ENCODE measurements at places on chromosomes 1 and 21. TPM values are rescaled to one million over a fixed set of nuclear protein-coding genes. Genes with fewer than 3 reads are reported as not detected.
A peak's percentile ranks its signal among the peaks of the same experiment; 100 is the strongest.

The PCP4L1 gene
- not detected for total RNA-seq

The PDXK gene
- 330 TPM for total RNA-seq

The OR14I1 gene
- total RNA-seq: not detected

The IFI6 gene
- 32.0 TPM for total RNA-seq

GRCh38 chr21:34889676-34890469 lies 159.2 kb downstream of the RUNX1 start:
- peak; percentile 60 for DNase-seq

DNA sequence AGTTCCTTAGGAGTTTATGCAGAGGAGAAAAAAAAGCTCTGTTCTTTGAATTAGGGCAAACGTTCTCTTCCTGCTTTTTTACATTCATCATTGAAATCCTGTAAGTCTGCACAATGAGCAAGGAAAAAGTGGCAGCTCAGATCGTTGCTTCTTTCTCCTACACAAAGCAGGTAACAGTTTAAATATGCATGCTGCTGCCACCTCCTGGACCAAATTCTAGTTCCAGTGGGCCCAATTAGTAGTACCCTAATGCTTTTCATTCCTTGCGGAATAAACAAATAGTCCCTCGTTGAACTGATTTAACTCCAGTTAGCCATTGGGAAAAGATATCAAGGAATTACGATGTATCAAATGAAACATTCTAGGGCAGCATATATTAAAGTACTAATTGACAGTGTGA lies 20.1 kb downstream of the YTHDF2 start:
- no peak for DNase-seq

DNA sequence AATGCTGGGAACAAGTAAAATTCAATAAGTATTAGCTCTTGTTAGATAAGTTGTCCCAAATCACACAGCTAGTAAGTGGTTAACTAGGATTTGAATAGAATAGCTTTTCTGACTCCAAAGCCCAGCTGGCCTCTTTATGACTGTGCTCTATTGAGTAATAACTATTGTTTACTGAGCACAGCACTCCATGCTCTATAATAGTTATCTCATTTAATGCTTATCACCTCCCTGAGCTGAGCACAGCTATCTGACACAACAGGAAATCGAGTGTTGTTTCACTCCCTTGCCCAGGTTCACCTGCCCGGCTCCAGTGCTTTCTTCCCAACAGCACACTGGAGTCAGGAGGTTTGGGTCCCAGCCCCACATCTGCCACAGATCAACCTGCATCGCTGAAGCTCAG lies 38.8 kb upstream of the STMN1 start:
- DNase-seq: no peak

DNA sequence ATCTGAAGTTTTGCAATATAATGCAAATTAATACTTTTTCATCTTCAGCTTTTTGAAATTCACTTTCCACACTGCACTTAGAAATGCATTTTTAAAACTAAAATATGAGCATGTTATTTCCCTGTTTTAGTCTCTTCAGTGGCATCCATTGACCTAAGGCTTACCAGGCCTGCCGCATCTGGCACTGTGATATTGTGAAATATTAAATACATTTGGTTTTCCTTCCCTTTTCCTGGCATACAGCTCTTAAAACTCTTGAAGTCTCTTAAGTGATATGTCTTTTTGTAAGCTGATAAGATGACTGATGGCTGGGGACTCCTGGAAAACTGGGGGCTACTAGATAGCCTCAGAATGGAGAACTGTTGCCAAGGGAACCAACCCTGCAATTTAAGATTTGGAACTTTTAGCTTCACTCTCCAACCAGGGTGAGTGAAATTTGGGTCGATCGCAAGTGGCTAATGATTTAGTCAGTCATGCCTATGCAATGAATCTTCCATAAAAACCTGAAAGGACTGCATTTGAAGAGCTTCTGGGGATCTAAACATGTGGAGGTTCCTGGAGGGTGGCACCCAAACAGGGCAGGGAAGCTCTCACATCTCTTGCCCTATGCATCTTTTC lies 75.5 kb upstream of the PDC start:
- no peak for DNase-seq

DNA sequence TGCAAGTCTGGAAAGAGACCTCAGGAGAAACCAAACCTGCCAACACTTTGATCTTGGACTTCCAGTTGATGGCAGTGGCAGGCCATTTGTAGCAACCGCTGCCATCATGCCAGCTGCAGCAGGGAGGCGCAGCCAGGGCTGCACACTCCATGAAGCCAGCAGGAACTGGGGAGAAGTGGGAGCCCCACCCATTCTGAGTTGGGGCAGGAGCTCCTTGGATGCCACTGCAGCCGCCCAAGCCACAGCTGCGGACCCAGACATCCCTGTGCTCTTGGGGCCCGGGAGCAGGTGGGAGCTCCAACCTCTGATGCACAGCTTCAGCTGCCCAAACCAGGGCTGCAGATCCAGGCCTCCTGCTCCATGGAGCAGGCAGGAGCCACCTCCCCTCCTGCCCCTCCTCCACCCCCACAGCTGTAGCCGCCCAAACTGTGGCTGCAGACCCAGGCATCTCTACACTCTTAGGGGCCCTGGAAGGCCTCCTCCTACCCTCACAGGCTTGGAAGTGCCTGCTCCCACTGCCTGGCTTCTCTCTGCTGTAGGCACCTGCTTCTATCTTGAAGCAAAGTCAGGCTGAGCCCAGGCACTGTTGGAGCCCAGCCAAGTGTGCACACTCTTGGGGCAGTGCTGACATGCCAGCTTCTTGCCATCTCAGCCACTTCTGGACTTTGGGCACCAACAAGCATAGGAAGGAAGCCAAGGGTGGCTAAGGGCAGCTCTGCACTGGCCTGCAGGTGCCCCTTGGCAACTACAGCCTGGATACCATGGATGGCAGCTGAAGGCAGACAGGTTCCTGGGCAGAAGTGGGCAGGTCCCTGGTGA lies 20.0 kb upstream of the DISP1 start:
- no peak for DNase-seq

GRCh38 chr1:40971966-40972365 lies 7.5 kb upstream of the CTPS1 start:
- no peak for DNase-seq

Data from A172 (cell line).